Activated T-cell treated with anti-CD3 and anti-CD28 coated beads, Interleukin-2, amount 50 U/mL, for 72 hours (primary cell): ENCODE measurements at places on chromosomes 6 and 20.
A peak's percentile ranks its signal among the peaks of the same experiment; 100 is the strongest.

DNA sequence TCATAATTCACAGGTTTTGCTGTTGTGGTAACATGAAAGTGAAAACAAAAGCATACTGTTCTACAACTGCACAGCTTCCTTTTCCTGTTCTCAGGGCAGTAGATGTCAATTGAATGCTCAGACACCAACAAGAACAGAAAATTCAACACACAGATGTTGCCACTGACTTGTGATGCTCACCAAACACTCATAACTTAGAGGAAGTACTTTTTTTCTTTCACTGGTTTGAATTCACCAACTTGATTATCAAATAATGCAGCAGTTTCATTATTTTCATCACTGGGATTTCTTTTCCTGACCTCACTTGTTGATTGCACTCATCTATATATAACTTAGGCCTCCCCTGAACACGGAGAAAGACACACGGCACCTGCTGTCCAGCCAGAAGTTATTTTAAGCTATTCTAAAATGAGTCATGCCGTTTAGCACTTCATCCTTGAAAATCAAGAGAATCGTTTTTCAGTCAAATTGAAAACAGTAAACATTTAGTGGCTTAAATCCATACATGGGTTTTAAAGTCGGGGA is 949 bp downstream of the TXLNB start:
- H3K4me3 ChIP-seq = peak overlapping the region; percentile 89
- H3K27me3 ChIP-seq = no peaks in the 10 kb centered on the region
- peaks cover 4% of the 10 kb centered on the region for H3K36me3 ChIP-seq
- H3K27ac ChIP-seq = peak overlapping the region; percentile 98
- DNase-seq = peak; percentile 32
- H3K4me1 ChIP-seq = peaks cover 85% of the 10 kb centered on the region

DNA sequence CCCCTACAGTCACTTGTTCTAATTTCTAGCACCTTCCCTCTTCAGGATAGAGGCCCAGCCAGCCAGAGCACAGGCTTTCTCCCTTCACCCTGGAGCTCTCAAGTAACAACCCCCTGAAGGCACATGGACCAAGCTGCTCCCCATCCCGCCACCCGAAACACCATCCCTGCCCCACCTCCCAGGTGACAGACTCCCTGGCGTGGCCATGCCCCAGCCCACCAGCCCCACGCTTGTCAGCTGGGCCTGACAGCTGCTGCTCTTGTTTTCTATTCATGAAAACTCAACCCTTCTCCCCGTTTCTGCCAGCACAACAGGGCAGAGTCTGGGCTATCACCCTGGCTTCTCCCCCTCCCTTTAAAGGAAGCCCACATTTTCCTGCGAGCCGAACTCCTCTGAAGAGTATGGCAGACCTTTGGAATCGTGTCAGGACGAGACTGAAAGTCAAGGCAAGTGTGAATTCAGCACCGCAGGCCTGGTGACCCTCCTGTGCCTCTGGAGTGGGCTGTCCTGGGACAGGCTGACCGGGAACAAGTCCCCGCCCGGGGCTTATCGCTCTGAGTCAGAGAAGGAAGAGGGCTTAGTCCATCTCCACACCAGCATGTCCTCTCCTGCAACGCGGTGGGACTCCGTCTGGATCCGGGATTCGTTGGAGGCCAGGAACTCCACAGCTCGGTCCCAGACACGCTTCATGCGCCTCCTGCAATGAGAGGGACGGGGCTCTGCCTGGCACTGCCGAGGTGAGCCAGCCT is 16.7 kb downstream of the LEMD2 start:
- no peak overlapping the region for H3K27ac ChIP-seq
- H3K36me3 ChIP-seq = peaks cover 8% of the 10 kb centered on the region
- no peaks in the 10 kb centered on the region for H3K27me3 ChIP-seq

GRCh38 chr6:21461844-21462518 is 131.6 kb upstream of the SOX4 start:
- peaks cover 8% of the 10 kb centered on the region for H3K27me3 ChIP-seq
- H3K27ac ChIP-seq = no peak overlapping the region
- no peak overlapping the region for H3K4me3 ChIP-seq

GRCh38 chr6:8494730-8495129 is 59.4 kb upstream of the SLC35B3 start:
- no peaks in the 10 kb centered on the region for H3K4me1 ChIP-seq
- H3K27ac ChIP-seq = no peak overlapping the region
- H3K36me3 ChIP-seq = no peaks in the 10 kb centered on the region
- no peak overlapping the region for H3K4me3 ChIP-seq
- DNase-seq = no peak
- no peaks in the 10 kb centered on the region for H3K27me3 ChIP-seq

DNA sequence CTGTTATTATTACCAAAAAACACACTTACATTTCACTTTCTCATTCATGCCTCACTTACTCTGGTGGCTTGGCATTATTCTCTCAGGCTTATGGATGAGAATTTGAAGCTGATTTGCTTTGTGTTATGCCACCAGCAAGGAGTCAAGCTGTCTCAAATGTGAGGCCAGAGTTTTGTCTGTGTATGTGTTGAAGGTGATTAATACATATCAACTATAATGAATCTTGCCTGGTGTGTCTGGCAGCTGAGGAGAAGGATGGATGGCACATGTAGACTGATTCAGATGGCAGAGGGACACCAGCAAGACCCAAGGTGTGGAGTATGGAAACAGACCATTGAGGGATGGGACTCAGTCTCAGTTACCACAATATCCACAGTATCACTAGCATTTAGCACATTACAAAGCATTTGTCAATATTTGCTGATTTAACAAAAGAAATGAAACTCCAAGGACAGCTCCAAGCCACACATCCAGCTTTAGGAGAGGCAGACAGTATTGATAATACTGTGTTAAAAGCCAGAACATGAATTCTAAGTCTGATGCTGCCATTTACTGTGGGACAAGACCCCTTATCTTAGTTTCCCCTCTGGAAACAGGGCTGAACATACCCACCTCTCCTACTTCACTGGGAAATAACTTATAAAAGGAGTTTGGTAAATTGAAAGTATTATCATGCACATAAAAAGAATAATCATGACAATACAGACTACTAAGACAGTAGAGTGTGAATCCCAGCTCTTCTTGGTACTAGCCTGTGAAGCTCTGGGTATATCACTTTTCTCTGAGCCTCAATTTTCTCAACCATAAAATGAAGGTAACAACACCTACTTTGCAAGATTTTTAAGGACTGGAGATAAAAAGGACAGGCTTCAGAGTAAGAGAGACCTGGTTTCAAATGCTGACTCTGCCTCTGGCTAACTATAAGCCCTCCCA is 11.2 kb downstream of the BCL2L1 start:
- H3K27me3 ChIP-seq = no peaks in the 10 kb centered on the region
- no peak for DNase-seq
- H3K4me3 ChIP-seq = peak overlapping the region; percentile 40
- peak overlapping the region; percentile 97 for H3K27ac ChIP-seq

GRCh38 chr6:75299801-75300530 is 15.4 kb upstream of the TMEM30A start:
- H3K36me3 ChIP-seq = no peaks in the 10 kb centered on the region
- no peak overlapping the region for H3K27ac ChIP-seq
- H3K4me3 ChIP-seq = no peak overlapping the region

DNA sequence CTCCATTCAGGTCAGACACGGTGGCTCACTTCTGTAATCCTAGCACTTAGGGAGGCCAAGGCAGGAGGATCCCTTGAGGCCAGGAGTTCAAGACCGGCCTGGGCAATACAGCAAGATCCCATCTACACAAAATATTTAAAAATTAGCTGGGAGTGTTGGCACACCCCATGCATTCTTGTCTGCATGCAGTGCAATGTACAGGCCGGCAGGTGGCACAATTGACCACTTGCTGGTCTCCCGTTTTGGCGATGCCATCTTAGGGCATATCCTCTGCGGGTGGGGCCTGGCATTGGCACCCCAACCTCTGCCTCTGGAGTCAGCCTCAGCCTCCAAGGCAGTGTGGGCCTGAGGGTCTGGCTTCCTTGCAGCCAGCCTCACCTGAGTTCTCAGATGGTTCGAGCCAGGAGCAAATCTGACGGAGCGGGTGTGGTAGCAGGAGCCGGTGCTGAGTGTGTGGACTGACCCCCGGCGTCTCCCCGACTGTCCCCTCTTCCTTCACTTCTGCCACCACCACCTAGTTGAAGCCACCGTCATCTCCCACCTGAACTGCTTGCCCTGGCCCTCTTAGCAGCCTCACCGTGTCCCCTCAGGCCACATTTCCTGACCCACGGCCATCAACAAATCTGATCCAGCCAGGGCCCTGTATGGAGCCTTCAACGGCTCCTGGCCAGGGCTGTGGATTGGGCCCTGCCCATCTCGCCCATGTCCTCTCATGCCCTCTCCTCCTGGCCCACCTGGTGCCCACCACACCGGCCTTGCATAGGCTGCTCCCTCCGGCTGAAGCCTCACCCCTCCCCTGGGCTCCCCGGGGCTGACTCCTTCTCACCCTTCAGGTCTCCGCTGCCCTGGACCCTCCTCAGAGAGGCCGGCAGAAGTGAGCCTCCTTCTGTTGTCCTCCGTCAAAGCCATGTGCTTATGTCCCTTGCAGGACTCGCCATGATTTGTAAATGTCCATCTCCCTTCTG is 44.0 kb downstream of the EFCAB8 start:
- peaks cover 16% of the 10 kb centered on the region for H3K4me1 ChIP-seq
- no peaks in the 10 kb centered on the region for H3K36me3 ChIP-seq
- H3K27ac ChIP-seq = peak overlapping the region; percentile 2
- H3K27me3 ChIP-seq = no peaks in the 10 kb centered on the region

GRCh38 chr6:165456286-165456685 is 146.9 kb upstream of the C6orf118 start:
- H3K27me3 ChIP-seq = no peaks in the 10 kb centered on the region
- H3K36me3 ChIP-seq = no peaks in the 10 kb centered on the region
- H3K4me3 ChIP-seq = no peak overlapping the region
- DNase-seq = no peak

DNA sequence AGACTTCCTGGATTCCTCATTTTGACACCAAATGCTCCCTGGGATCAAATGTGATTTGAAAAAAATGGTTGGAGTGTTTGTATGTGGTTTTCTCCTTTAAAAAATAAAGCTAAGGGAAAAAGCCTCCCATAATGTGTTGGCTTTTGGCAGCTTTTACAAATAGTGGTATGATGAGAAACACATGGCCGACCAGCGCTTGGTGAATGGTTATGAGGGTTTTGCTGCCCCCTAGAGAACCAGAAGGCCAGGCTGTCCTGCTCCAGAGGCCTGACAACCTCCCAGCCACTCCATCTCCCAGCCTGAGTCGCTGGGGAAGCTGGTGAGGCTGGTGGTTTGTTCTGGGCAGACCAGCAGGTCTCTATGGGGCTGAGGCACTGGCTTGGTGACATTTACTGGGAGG is 69.3 kb downstream of the CLIC5 start:
- H3K36me3 ChIP-seq = no peaks in the 10 kb centered on the region
- no peak overlapping the region for H3K4me3 ChIP-seq
- no peaks in the 10 kb centered on the region for H3K4me1 ChIP-seq
- H3K27ac ChIP-seq = no peak overlapping the region
- peaks cover 3% of the 10 kb centered on the region for H3K27me3 ChIP-seq

DNA sequence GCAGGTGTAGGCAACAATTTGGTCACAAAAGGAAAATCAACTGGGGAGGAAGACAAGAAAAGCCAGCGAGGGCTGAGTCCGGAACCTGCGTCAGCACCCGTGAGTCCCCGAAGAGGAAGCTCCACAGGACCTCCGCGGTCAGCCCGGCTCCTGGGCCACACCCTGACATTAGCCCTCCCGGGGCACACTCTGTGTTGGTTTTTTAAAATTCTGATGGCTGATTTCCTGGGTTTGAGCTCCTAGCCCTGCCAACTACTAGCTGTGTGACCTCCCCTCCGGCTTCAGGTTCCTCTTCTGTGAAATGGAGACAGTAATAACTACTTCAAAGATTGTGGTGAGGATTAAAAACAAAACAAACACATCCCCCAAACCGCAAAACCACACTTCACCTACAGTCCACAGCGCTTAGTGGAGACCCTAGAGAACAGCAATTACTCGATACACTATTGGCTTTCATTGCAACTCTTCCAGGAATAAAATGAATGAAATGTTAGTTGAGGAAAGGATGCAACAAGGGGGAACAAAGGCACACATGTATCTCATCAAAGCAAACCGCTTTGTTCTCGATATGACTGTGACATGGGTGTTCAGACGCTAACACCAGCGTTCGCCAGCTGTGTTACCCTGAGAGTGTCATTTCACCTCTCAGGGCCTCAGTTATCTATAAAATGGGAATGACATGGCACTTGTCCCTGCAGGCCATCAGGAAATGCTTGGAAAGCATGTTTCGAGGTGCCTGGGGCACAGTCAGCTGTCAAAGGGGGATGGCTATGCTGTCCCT is 985 bp downstream of the ZBP1 start:
- H3K27ac ChIP-seq = peak overlapping the region; percentile 92
- peak overlapping the region; percentile 79 for H3K4me3 ChIP-seq
- peaks cover 8% of the 10 kb centered on the region for H3K27me3 ChIP-seq

DNA sequence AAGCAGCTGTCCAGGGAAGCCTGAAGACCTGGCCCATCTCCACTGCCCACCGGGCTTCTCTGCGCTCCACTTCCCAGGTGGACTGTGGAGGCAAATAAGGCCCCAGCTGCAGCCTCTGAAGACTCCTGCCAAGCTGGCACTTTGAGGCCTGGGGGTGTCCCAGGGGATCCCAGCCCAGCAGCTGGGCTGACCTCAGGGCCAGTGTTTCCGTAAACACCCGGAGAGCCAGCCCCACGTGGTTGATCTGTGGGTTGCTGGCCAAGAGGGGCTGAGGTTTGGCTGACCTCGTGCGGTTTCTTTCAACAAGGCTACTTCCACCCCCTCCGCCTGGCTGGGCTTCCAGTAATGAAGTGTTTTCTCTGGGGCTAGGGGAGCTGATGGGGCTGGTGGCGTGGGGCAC is 12.4 kb upstream of the CCN5 start:
- no peak overlapping the region for H3K4me3 ChIP-seq
- no peak overlapping the region for H3K27ac ChIP-seq
- H3K4me1 ChIP-seq = no peaks in the 10 kb centered on the region
- H3K36me3 ChIP-seq = no peaks in the 10 kb centered on the region
- DNase-seq = no peak
- H3K27me3 ChIP-seq = no peaks in the 10 kb centered on the region
